ENCODE measurements at places on chromosomes 4 and X.
A peak's percentile ranks its signal among the peaks of the same experiment; 100 is the strongest.

- DNase-seq, result no peak
Measured at GRCh38 chr4:74640111-74640903, 154.0 kb downstream of the BTC start.

GRCh38 chr4:87309625-87310024 is 13.1 kb downstream of the HSD17B13 start:
- no peak for DNase-seq

DNA sequence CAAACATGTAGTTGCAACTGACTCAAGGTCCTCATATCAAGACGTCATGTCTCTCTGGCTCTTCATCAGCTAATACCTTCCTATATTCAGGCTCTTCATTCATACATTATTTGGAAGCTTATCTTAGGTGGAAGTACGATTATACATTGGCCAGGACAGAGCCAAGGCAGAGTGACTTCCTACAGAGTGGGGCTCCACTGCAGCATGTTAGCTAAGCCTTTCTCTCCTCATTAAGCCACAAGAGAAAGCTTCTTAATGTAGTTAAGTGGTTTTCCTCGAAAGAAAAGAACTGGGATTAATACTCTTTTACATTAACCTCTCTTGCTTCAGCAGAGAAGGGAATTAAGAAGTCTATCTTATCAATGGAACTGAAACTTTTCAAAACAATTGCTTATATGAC is 15.0 kb downstream of the C4orf33 start:
- DNase-seq, result no peak

GRCh38 chr4:81307991-81308390 is 93.0 kb upstream of the PRKG2 start:
- no peak for DNase-seq

- no peak for DNase-seq
Measured at GRCh38 chr4:115770046-115770543, 656.7 kb upstream of the NDST4 start.

- no peak for DNase-seq
Measured at GRCh38 chr4:79046016-79046592, 106.9 kb upstream of the PAQR3 start.

GRCh38 chrX:149845385-149845784 is 35.6 kb upstream of the MAGEA8 start:
- DNase-seq, result no peak

DNA sequence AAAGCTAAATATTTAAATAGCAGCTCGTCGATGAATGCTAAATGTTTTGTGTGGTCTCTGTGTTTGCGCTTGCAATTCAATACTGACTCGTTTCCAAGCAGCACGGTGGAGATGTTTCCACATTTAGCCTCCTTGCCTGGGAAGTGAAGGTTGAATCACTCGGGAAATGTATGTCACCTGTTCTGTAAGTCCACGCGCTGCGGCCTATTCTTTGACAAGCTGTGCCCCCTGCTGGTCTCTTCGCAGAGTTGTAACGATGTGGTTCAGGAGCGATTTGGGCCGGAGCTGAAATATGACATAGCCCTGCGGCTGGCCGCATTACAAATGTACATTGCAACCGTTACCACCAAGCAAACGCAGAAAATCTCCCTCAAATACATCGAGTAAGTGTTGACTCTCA is 89.6 kb upstream of the PRPS2 start:
- no peak for DNase-seq

DNA sequence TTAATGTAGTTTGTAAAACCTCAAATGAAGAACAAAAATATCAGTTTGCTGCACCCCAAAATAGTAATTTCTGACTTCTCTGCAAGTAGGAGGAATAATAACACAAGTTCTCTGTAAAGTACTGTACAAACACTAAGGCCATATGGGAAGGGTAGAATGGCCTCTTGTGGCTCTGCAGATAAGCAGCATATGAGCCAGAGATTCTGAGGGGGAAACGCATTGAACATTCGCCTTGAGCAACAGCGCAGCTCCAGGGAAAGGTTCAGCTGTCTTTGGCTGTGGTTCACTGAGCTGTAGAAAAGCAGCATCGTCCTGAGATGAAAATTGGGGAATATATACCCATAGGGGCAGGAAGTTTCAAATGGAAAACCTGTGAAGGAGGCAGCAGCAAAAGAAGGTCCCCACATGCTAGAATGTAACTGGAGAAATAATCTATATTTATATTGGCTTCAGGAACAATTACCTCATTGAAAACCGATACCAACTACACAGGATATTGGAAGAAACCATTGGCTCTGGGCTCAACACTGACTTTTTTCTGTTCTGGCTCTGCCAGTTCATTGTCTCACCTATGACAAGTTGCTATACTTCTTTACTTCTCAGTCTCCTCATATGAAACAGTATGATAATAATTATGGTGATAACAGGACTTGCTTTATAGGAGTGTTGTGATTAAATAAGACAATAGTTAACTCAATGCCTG is 357.6 kb upstream of the CPEB2 start:
- no peak for DNase-seq

- DNase-seq, result no peak
Measured at GRCh38 chr4:184662236-184662635, 12.7 kb downstream of the PRIMPOL start.

GRCh38 chr4:105236202-105236915 is 89.7 kb downstream of the TET2 start:
- no peak for DNase-seq

- DNase-seq, result no peak
Measured at GRCh38 chr4:56238251-56238650, 149.0 kb downstream of the AASDH start.

GRCh38 chr4:110514889-110515479 is 39.0 kb downstream of the ENPEP start:
- no peak for DNase-seq

DNA sequence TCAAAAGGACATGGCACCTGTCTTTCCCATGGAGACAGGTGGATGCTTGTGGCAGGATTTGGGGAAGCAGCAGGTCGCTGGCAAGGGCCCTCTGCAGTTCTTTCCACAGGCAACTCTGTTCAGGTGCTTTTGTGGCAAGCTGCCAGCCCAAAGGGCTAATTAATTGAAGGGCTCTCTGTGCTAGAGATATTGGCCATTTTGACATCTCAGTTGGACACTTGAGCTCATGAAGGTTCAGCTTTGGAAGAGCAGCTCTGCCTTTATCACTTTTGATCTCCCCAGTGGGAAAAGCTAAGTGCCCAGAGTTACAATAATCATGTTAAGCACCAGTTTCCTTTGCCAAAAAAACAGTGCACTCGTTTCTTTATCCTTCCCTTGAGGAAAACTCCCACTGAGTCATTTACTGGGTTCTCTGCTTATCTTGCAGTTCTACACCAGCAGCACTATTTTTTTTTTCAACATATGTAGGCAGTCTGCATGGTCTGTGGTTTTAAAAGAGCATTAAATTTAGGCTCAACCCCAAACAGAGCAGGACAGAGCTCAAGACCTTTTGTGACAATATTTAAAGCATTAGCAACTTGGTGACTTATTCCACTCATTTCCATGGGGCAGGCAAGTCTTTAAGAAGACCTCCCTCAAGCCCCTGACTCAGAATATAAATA is 336.4 kb upstream of the RASGEF1B start:
- DNase-seq, result no peak

GRCh38 chr4:147749811-147750321 is 18.0 kb downstream of the ARHGAP10 start:
- DNase-seq, result no peak

DNA sequence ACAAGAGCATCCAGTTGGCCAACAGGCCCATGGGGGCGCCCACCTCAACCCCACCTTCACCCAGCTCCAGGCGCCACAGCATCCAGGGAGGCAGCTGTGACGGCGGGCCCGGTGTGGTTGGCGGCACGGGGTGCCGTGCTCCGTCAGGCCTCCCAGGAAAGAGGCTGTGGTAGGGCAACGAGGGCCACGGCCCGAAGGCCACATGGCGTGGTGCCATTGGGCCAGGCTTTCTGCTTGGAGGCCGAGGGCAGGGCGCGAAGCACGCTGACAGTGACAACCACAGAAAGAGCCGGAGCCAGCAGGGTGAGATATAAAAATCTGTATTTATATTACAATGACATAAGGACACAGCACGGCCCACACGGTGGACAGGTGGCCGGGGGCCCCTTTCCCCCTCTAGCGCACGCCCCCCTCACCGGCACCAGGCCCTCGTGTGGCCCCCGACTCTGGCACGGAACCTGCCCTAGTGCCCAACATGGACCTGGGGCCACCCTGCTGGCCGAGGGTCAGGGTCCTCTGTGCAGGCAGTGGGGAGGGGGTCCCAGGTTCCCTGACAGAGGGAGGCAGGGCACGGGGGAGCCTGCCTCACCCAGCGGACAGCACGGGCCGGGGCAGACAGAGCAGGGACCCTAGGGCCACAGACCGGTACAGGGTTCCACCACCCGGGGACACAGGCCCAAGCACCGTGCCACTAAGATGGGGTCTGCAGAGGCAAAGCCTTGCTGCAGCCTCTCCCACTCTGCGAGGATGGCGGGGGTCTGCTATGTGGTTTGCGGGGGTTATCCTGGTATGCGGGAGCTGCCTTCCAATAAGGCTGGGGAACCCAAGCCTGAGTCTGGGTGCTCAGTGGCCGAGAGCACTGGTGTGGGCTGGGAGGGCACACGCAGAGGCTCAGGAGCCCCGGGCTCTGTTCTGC is 5.5 kb upstream of the HAUS3 start:
- DNase-seq, result no peak

- no peak for DNase-seq
Measured at GRCh38 chr4:134024251-134024650, 177.3 kb downstream of the PABPC4L start.

GRCh38 chrX:100695991-100696390 is 35.9 kb downstream of the SYTL4 start:
- DNase-seq, result no peak

DNA sequence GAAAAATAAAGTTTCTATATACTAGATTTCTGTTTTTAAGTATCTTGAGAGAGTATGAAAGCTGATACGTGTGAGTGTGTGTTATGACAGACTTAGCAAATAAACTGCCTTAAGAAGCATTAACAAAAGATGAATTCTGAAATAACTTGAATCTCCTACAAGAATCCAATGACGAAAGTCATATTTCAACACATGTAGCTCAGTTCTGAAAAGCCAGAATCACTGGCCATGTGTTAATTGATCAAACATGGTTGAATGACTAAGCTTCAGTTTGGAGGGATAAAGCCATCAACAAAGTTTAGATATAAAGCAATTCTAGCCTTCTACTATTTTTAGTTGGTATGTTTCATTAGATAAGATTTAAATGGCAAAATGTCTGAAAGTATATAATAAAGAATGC is 88.5 kb upstream of the ETNPPL start:
- no peak for DNase-seq

GRCh38 chrX:55867181-55867651 is 149.7 kb downstream of the RRAGB start:
- DNase-seq, result no peak

GRCh38 chr4:26174027-26174426 is 146.8 kb upstream of the RBPJ start:
- no peak for DNase-seq

- DNase-seq, result no peak
Measured at GRCh38 chrX:3244203-3244743, 102.2 kb downstream of the MXRA5 start.

DNA sequence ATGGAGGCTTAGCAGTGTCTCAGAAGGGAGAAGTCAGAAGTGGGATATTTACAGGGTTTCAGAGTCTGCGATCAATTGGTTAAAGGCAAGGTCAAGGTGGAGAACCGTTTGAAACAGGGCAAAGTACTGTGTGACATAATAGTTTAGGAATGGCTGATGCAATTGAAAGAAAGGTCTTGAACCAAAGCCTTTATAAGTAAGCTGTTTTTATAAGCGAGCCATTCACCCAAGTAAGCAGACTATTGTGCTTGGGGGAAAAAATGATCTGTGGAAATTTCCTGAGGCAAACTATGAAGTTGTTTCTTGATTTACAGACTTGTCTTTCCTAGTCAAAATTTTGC is 327.3 kb downstream of the CAMK2D start:
- no peak for DNase-seq

DNA sequence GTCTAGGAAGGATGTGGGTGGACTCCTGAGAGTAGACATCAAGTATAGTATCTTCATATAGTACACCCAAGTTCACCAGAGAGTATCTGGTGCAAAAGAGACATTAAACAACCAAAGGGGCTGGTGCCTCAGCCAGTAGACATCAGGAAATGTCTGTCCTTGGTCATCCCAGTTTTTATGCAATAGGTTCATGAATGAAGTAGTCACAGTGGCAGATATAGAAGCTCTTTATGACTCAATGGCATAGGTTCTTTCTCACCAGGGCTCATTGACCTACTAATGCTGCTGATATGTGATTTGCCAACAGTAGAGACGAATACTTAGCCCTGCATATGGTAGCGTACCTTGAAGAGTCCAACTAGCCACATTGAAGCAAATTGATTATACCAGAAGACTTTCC is 45.0 kb upstream of the CCDC149 start:
- no peak for DNase-seq

- no peak for DNase-seq
Measured at GRCh38 chr4:189302719-189303118, 638.0 kb upstream of the FRG1 start.

DNA sequence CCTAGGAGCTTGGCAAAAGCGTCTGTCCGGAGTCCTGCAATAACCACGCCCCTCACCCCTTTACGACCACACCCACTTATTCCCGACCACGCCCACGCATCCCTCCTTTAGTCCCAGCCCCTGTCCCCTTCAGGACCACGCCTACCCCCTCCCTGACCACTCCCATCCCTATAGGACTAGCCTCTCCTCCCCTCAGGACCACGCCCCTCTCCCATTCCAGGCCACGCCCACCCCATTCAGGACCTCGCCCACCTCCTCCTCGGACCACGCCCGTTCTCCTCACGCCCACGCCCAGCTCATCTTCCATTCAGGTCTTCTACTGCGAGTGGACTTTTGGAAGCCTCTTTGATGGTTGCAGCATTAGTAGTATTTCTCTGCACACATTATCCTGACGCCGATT is 131.2 kb upstream of the STX18 start:
- no peak for DNase-seq

- DNase-seq, result peak; percentile 18
Measured at GRCh38 chr4:98794565-98795205, 134.2 kb downstream of the EIF4E start.

DNA sequence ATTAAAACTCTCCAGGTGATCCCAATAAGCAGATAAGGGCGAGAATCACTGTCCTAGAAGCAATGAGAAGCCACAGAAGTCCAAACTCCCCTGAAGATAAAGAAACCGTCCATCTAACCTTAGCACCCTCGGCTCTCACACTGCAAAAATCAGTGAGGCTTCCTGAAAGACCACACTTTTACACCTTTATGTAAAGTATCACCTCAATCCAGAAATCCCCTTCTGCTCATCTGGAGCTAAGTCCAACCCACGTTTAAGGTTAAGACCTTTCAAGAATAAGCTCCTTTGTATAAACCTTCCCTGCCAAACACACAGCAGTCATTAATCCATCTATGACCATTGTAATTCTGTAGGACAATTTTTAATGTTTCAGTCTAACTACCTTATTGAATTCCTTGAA is 41.7 kb downstream of the LIN54 start:
- no peak for DNase-seq

- DNase-seq, result no peak
Measured at GRCh38 chrX:13483773-13484172, 85.6 kb upstream of the EGFL6 start.

GRCh38 chr4:14532436-14532835 is 469.8 kb upstream of the CPEB2 start:
- no peak for DNase-seq

- no peak for DNase-seq
Measured at GRCh38 chrX:20300822-20301221, 34.1 kb upstream of the RPS6KA3 start.

Data from stimulated activated CD4-positive, alpha-beta T cell treated with anti-CD3 and anti-CD28 coated beads, Interleukin-15, amount 100 ng/mL, for 1 hour (primary cell).